ENCODE measurements at places on chromosomes 6 and 20.

DNA sequence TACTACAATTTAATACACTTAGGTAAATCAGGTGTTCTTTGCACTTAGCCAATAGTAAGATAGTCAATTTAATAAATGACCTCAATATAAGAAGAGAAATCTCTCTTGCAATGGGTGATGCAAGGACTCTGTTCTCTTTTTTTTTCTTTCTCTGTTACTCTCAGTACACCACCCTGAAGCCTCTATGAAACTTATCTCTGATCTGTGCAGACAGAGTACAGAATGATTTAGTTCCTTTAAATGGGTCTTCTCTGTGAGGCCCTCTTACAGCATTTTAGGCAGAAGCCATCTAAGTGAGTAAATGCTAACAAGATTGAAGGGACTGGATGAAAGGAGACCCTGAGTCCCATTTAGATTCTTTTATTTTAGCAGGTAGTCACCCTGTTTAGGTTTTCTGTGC is 312.8 kb downstream of the RFPL4B start:
- DNase-seq: no peak

DNA sequence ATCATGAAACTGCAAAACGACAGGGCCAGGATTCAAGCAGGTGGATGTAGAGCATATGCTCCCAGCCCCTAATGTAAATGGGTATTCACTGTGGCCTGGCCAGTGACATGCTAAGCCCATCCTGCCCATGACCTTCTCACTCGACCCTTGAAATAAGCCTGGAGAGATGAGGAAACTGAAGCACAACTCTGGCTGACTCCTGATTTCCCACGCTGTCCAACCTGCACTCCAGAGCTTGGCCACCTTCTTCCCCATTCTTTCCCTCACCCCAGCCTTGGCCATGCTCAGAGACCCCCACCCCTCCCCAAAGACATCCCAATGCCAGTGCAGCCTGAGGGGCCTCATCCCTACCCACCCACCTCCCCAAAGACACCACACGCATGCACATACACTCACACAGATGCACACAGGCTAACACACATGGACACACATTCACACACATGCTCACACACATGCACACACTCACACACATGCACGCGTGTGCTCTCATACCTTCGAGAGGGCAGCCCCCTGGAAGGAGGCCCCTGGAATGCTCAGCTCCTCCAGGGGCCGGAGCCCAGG is 12.4 kb downstream of the TFEB start:
- DNase-seq: no peak

DNA sequence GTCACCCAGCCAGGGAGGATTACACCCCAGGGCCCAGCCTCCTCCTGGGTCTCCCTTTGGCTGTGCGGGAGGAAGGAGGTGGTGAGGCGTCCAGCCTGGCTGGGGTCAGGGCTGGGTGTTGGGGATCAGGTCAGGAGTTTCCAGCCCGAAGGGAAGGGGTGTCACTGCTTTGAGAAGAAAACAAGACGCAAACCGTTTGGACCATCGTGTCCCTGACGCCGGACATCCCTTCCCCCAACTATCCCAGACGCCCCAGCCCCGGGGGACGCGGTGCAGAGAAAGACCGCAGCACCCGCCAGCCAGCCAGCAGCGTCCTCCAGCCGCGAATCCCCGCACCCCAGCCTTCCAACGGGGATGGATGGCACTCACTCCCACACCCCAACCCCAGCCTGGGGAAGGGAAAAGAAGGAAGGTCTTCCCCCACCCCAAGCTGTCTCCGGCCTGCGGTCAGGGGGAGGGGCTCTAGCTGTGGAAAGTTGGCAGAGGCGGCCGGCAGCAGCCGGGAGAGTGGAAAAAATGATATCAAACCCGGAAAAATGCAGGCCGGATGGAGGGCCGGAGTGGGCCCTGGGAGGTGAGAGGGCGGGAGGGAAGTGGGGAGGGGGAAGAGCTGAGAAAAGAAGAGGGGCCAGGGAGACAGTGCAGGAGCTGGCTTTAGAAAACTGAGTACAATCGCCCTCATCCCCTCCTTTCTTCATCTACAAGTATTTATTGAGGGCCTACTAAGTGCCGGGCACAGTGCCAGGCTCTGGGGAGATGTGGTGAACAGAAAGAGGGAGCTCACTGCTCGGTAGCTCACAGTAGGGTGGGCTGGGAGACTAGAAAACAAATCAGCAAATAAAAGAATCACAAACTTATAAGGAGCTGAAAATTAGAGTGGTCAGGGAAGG is 10.6 kb downstream of the REM1 start:
- DNase-seq: no peak

- DNase-seq: peak; percentile 6
These were observed 47.9 kb downstream of the BLTP3A start for GRCh38 chr6:34839666-34840352.

GRCh38 chr20:4026093-4026601 is 10.8 kb upstream of the RNF24 start:
- DNase-seq: peak; percentile 49

GRCh38 chr20:38426006-38426897 is 8.9 kb downstream of the SNHG17 start:
- no peak for DNase-seq

DNA sequence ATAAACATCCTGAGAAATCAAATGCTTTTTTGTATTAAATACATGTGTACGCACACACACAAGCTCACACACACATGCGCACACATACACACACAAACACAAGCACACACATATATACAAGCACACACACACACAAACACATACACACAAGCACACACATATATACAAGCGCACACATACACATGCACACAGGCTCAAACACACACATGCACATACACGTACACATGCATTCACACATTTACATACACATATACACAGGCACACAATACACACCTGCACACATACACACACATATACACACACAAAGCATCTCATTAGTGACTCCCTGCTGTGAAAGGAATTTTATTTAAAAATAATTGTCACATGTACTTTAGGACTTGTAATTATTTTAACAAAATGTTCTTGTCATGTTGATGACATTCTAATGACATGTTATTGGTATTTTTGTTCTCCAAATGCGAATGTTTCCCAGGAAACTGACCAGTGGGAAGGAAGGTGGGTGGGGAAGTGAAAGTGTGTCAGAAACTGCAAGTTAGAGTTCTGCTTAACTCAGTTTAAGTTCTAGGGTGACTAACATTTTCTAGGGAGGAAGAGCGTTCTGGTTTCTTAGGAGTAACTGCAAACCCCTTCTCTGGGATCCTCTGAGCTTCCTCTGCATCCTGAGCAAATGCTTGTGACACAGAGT is 113.9 kb upstream of the ZNF217 start:
- no peak for DNase-seq

- peak; percentile 83 for DNase-seq
These were observed 50.7 kb upstream of the CD83 start for GRCh38 chr6:14066782-14067406.

GRCh38 chr6:155449450-155450239 is 6.0 kb downstream of the NOX3 start:
- no peak for DNase-seq

DNA sequence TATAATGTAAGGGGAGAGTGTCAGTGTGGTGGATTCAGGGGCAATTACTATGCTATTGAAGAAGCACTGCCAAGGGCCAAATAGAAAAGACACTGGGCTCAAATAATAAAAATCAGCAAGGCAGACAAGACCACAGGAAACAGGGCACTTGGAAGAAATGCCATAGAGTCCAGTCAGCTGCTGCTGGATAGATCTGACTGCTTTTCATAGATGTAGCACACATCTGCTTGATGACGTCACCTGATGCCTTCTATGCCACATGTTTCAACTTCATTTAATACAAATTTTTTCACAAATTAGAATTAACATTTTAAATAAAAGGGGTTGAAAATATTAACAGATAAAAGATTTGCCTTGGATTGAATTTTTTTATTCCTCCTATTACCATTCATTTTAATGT is 23.9 kb upstream of the AHI1 start:
- DNase-seq: no peak

Data from LNCaP clone FGC (cell line).